ENCODE measurements at places on chromosomes 7 and 10.

GRCh38 chr7:33495207-33495606 lies 365.8 kb downstream of the BBS9 start:
- DNase-seq: no peak

GRCh38 chr10:130363899-130364445 lies 227.8 kb downstream of the GLRX3 start:
- DNase-seq: no peak

DNA sequence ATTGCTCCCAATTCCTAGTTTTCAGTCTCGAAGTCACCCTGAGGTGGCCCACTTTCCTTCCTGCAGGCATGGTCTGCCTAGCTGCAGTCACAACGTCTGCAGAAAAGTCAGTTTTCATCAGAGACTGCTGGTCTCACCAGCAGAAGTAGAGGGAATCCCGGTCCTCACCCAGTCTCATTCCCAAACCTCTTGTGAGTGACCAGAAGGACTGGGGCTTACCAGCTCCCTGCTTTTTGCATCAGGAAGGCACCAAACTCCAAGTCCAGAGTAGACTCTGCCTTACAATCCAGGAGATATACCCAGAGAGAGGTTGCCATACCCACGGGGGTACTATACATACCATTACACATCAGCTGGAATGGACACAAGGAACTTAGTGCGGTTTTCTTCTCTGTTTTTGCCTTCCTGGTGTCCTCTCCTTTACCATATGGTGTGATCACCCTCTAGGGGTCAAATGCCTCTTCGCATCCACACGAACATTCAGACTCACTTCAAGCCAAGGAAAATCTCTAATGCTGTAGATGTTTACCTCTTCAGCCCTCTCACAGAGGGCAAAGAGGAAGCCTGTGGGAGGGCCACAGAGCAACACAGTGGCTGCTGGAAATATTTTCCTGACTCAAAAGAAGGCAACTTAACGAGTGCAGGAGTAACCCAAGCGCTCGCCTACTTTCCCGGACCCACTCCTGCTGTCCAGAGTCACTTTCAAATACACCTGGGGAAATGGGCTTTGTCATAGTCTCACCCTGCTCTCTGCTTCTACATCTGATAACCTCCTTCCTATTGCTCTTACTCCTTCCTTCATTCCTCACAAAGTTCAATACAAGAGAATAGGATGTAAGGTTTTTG lies 220.9 kb downstream of the C7orf25 start:
- DNase-seq: peak; percentile 44

- DNase-seq: no peak
Measured at GRCh38 chr10:120012566-120012965, 120.0 kb downstream of the SEC23IP start.

- no peak for DNase-seq
Measured at GRCh38 chr10:61192042-61192441, 248.1 kb upstream of the RHOBTB1 start.

Data from renal pelvis (tissue), 12 donors.